Calu3 (cell line): ENCODE measurements at places on chromosomes 6 and 20. TPM values are rescaled to one million over a fixed set of nuclear protein-coding genes. Genes with fewer than 3 reads are reported as not detected.

Gene DNAAF9
- total RNA-seq: 6.3 and 7.4 TPM in 2 replicates

Gene NKAIN4
- total RNA-seq: not detected in 2 replicates

Gene C20orf202
- 0.22 TPM in 1 of 2 replicates, not detected in the other for total RNA-seq

Gene TBX18
- 48.5 and 49.2 TPM in 2 replicates for total RNA-seq

Gene PPP1R16B
- 0.10 TPM in 1 of 2 replicates, not detected in the other for total RNA-seq

Gene GTSF1L
- not detected in 2 replicates for total RNA-seq

Gene ID1
- 347 and 431 TPM in 2 replicates for total RNA-seq

Gene STX16
- total RNA-seq: 86.0 and 99.7 TPM in 2 replicates

Gene KCNQ2
- 0.07 and 0.38 TPM in 2 replicates for total RNA-seq

Gene ZNF165
- 6.3 and 7.0 TPM in 2 replicates for total RNA-seq

Gene EDN3
- not detected in 2 replicates for total RNA-seq

Gene SIM1
- not detected in 2 replicates for total RNA-seq

Gene TULP4
- total RNA-seq: 84.3 and 105 TPM in 2 replicates

Gene GLP1R
- 4.8 and 10.2 TPM in 2 replicates for total RNA-seq

Gene NMBR
- total RNA-seq: not detected in 2 replicates

Gene HLA-DOA
- total RNA-seq: 1.7 and 4.1 TPM in 2 replicates

Gene SIRPB1
- total RNA-seq: 3.3 and 3.4 TPM in 2 replicates

Gene TMEM244
- total RNA-seq: not detected in 2 replicates

Gene RBM24
- total RNA-seq: 0.47 and 1.1 TPM in 2 replicates

Gene CLDN20
- not detected in 2 replicates for total RNA-seq

Gene OTOR
- not detected in 2 replicates for total RNA-seq

Gene PRDM13
- 0.71 and 1.3 TPM in 2 replicates for total RNA-seq

Gene ALDH8A1
- total RNA-seq: 0.68 and 1.5 TPM in 2 replicates
